Naive B cell (primary cell): ENCODE measurements at places on chromosomes 3 and 15.

- no peak for DNase-seq
These were observed 209.4 kb upstream of the CD96 start for GRCh38 chr3:111332488-111333080.

DNA sequence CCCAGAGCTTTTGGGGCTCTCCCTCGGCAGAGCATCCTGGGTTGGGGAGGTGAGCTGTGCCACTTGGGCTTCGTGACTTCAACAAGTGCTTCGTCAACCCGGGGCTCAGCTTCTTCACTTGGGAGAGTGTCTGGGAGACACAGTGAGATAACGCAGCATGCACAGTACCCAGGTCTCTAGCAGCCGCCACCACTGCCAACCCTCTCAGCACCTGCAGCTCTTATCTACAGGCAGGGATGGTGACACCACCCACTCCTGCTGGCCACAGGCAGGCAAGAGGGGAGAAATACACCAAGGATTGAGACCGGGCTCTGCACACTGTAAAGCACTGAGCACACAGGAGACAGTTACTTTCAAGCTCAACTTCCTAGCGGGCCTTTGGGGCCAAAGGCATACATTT, 11.6 kb downstream of the TKT start:
- DNase-seq: no peak

DNA sequence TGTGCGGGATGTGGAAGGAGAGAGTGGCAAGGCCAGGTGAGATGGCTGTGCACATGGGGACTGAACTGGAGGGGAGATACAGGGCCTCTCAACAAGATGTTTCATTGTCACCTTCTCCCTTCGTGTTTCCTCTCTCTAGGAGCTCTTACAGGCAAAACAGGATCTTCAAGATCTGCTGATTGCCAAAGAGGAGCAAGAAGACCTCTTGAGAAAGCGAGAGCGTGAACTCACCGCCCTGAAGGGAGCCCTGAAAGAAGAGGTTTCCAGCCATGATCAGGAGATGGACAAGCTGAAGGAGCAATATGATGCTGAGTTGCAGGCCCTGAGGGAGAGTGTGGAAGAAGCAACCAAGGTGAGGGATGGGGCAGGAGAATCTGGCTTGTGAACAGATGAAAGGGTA, 85.2 kb downstream of the CGNL1 start:
- no peak for DNase-seq

GRCh38 chr3:30081904-30082303, 524.5 kb upstream of the TGFBR2 start:
- DNase-seq: no peak

GRCh38 chr3:190505381-190506003, 8.4 kb upstream of the IL1RAP start:
- DNase-seq: no peak

DNA sequence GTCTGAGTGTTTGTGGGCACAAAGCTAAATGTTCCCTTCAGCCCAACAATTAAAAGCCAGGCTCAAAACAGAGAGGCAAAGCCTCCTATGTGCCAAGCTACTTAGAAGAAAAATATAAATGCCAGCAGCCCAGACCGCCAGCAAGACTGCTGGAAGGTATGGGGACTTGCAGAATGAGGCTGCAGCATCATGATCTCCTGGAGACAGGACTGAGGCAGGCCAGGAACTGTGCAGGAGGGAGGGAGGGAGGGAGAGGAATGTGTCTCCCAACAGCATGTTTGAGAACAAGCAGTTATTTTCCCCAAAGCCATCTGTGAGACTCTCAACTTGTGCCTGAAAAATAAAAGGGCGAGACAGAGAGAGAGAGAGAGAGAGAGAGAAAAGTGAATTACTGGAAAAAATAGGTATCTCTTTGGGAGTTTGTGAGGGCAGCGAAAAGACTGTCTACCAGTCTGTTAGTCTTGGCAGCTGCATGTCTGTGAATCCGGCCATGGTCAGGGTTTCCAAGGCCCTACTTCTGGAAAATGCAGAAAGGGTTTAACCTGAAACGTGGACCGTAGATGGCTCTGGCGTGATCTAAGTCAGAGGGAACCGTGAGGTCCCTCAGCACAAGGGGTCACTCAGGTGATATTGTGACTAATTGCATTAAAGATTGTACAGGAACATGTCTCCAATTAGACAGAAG, 139.7 kb upstream of the COL8A1 start:
- DNase-seq: no peak

GRCh38 chr15:83753872-83754493, 100.1 kb downstream of the ADAMTSL3 start:
- DNase-seq: no peak

GRCh38 chr15:99114511-99115299, 9.8 kb downstream of the SYNM start:
- DNase-seq: no peak

DNA sequence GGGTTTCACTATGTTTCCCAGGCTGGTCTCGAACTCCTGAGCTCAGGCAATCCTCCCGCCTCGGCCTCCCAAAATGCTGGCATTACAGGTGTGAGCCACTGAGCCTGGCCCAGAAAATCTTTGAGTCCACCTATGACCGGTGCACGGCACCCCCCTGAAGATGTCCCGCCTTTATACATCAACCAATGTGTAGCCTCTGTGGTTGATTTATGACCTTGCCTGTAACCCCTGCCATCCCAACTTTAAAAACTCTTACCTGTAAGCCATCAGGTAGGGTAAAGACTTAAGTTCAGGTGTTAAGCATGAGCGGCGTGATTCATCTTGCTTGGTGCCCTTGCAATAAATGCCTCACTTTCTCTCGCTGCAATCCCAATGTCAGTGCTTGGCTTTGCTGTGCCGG, 14.5 kb upstream of the CTSH start:
- no peak for DNase-seq

GRCh38 chr3:171177056-171177455, 150.5 kb upstream of the SLC2A2 start:
- no peak for DNase-seq

DNA sequence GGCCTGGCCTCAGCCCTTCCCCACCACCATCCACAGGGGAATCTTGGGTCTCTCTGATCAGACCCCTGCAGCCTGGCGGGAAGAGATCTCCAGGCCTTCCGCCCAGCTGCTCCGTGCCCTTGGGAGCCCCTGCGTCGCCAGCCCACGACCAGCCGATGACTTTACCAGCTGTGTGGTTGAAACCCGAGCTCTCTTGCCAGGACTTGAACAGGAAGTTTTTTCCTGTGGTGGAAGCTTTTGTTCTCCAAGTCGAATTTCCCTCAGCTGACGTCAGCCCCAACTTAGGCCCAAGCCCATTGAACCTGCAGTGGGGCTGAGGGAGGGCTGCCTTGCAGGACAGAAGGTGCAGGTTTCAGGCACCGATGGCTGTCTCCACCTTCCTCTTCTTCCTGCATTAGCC, 51.7 kb upstream of the SMAD3 start:
- DNase-seq: no peak

GRCh38 chr3:127482216-127483004, 108.1 kb downstream of the TPRA1 start:
- DNase-seq: no peak

DNA sequence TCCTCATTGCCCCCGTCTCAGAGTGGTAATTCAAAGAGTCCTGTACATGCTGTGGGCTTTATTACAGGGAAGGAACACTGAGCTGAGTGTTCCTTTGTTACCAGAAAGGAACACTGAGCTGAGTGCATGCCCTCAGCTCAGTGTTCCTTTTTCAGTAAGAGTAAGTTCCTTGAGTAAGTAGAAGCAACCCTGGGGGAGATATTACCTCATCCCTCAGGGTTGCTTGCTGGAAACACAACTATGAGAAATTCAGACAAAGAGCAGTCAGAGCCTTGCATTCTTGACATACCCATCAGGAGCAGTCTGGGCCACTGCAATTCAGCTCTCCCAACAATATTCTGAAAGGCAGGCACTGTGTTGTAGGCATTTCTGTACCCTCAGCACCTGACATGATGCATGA, 17.0 kb downstream of the CHRM5 start:
- DNase-seq: no peak

DNA sequence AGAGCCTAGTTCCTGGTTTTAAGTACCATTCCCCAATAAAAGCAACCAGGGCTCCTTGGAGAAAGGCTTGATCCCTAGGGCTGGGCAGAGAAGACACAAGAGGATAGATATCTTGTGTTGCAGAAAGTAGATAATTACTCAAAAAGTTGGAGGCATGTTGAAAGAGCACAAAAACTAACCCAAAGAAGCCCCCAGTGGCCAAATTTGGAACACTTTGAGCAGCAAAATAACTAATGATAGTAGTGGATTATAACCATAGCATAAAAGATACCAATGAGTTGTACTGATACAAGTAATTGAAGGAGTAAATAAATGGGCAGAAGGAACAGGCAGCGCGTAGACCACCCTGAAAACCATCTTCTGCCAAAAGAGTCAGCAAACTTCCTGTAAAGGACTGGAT, 12.0 kb downstream of the EXOSC7 start:
- DNase-seq: no peak

GRCh38 chr3:7238565-7239295, 377.8 kb downstream of the GRM7 start:
- DNase-seq: no peak

DNA sequence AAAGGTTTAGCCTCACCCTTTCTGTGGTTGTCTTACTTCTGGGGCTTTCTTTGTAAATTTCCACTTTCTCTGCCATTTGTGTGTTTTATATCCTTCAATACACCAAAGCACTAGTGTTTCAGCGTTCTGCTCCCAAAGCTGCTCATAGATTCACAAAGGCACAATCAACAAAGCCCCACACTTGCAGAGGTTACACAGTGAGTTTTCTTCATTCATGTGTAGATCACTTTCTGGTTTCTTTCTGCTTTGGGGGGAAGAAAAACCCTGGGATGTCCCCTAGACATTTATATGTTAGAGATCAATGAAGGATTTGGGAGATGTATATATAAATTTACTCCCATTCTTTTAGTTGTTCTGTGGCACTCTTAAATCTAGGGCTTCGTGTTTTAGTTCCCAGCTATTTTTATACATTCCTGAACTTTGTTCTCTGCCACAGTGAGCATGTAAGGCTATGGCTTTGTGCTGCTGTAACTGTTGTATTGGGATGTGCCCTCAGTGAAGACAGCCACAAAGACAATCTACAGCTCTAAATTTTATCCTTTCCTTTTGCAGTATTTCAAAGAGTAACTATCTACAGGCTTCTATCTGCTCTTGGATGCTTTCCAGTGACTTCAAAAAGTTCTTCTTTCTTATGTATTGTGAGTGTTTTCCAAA, 636.5 kb downstream of the ZBBX start:
- DNase-seq: no peak

DNA sequence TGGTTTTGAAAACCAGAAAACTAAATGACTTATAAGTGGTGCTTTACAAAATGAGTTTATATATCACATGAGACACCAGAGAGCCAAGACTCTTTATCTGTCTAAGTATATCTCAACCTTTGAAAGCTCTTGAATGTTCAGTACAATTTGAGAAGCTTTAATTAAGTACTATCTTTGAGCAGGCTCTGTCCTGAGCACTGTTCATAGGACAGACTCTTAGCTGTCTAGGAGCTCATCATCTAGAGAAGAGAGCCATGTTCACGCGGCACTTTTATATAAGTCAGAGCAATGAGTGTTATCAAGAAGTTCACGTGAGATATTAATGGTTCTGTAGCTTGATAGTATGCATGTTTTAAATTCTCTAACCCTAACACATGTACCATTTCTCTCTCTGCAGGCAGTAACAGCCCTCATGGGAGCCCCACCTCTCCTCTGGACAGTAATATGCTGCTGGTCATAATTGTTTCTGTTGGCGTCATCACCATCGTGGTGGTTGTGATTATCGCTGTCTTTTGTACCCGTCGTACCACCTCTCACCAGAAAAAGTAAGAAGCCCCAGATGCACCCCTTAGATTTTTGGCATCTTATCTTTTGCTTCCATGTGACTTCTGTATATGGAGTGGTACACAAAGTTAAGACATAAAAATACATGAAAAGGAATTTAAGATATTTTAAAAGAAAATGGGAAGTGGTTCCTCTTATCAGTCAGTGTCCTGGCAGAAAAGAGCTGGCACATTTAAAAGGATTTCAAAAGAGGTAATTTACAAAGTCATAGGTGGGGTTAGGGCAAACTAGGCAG, 86.0 kb downstream of the HCN4 start:
- no peak for DNase-seq

DNA sequence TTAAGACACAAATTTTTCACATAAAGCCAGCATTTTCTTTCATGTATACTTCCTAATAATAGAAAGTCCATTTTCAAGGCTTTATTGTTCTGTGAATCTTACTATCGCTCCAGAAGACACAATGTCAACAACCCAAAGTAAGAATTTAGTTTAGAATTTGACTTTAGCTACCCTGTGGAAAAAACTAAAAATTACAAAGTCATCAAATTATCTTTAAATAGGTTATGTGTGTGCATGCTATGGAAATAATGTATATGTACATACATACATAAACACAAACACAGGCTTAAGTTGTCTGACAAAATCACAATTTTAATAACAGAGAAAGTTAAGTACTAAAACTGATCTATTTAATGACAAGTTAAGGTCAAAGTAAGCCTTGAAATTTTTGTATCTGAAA, 20.2 kb upstream of the XXYLT1 start:
- DNase-seq: no peak

- DNase-seq: no peak
These were observed 321.8 kb downstream of the ULK4 start for GRCh38 chr3:41640076-41640475.

- DNase-seq: no peak
These were observed 31.8 kb downstream of the PCOLCE2 start for GRCh38 chr3:142857056-142857455.

GRCh38 chr3:142022381-142022780, 127.0 kb downstream of the TFDP2 start:
- no peak for DNase-seq

DNA sequence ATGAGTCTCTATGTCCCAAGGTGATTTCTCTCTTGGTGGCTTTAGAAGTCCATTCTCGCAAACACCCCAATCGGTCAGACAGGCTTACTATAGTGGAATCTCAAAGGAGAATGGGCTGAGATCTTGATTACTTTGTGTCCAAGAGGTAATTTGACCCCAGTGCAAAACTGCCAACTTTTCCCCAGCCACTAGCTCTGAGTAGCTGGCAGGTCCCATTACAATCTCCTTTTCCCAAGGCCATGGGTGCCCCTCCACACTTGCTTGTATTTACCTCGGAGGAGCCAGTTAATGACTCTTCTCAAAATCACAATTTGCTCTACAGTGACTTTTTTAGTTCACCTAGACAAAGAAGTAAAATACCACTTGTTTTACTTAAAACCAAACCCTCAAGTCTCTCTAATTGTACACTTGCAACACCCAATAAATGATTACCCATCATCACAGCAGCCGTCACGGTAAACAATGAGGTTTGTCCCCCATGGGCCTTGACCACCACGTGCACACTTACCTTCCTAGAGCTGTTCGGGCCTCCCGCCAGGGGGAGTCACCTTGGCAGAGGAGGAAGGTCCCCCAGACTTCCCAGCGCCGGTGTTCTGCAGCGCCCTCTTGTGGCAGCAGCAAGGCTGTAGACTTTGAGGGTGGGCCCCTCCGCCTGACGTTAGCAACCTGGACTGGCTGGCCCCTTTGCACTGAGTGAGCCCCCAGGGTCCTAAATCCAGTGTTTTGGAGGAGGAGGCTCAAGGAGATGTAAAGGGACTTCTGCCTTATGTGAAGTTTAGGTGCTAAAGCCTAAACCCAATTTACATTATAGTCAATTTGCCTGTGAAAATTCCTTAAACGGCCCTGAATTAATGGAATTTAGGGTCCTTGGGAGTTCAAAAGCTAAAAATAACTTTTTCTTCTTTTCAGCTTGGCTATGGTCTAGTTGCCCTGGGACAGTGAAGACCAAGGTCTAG, 18.7 kb upstream of the HDAC11 start:
- DNase-seq: peak; percentile 60

GRCh38 chr3:183394150-183394549, 34.3 kb downstream of the MCF2L2 start:
- no peak for DNase-seq

GRCh38 chr3:26712211-26713026, 89.8 kb downstream of the LRRC3B start:
- no peak for DNase-seq
